Astrocyte (in vitro differentiated cells and primary cell): ENCODE measurements at places on chromosomes 16 and 17. TPM values are rescaled to one million over a fixed set of nuclear protein-coding genes. Genes with fewer than 3 reads are reported as not detected.

- H3K27ac ChIP-seq, result no peak overlapping the region
- DNase-seq, result no peak
- no peaks in the 10 kb centered on the region for H3K4me1 ChIP-seq
- no peak overlapping the region for H3K4me3 ChIP-seq
- H3K27me3 ChIP-seq, result no peaks in the 10 kb centered on the region
Observed at GRCh38 chr17:8712698-8713097, 31.9 kb downstream of the CCDC42 start.

DNA sequence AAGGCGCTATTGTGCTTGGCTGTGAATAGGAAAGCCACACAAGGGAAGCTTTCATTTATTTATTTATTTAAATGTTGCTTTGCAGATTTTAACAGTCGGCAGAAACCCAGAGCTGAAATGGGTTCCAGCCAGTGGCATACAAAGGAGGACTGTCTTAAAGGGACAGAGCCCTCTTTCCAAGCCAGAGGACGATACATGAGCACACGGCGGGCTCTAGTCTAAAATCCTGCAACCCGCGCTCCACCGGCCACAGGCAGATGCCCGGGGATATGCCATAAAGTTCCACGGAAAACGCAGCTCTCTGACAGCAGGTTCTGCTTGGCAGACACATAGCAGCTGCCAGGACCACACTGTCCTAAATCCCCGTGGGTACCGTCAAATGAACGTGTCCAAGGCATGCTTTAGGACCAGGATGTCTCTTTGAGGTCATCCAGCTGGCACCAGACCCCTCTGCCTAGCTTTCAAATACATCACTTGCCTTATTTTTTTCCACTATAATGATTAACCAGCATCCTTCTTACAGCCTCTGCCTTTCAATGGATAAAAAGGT is 64.6 kb downstream of the CYTH1 start:
- H3K4me3 ChIP-seq, result peak overlapping the region; percentile 58
- no peaks in the 10 kb centered on the region for H3K36me3 ChIP-seq
- H3K4me1 ChIP-seq, result peaks cover 15% of the 10 kb centered on the region
- H3K27ac ChIP-seq, result no peak overlapping the region
- DNase-seq, result peak; percentile 32

- peak; percentile 66 for DNase-seq
- H3K4me3 ChIP-seq, result no peak overlapping the region
- H3K27me3 ChIP-seq, result no peaks in the 10 kb centered on the region
- H3K4me1 ChIP-seq, result peaks cover 19% of the 10 kb centered on the region
- no peaks in the 10 kb centered on the region for H3K36me3 ChIP-seq
Observed at GRCh38 chr17:41792845-41793783, 6.6 kb upstream of the JUP start.

- H3K4me1 ChIP-seq, result no peaks in the 10 kb centered on the region
- H3K36me3 ChIP-seq, result no peaks in the 10 kb centered on the region
- no peak overlapping the region for H3K27ac ChIP-seq
- no peak overlapping the region for H3K4me3 ChIP-seq
- H3K27me3 ChIP-seq, result no peaks in the 10 kb centered on the region
Observed at GRCh38 chr17:55587608-55588139, 76.4 kb upstream of the SMIM36 start.

DNA sequence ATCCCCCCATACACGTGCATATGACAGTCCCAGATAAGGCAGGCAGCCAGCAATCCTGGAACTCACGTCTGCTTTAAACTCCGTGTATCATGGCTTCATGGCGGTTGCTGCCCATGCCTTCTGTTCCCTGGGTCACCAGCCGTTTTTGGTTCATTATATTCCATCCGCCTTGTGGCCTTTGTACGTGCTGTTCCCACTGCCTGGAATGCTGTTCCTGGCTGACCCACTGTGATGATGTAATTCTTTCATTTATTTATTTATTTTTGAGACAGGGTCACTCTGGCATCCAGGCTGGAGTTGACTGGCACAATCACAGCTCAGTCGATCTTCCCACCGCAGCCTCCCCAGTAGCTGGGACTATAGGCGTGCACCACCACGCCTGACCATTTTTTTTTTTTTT is 136.7 kb upstream of the GSE1 start:
- no peak for DNase-seq
- peaks cover 7% of the 10 kb centered on the region for H3K27me3 ChIP-seq
- no peak overlapping the region for H3K4me3 ChIP-seq
- H3K4me1 ChIP-seq, result no peaks in the 10 kb centered on the region
- no peak overlapping the region for H3K27ac ChIP-seq

DNA sequence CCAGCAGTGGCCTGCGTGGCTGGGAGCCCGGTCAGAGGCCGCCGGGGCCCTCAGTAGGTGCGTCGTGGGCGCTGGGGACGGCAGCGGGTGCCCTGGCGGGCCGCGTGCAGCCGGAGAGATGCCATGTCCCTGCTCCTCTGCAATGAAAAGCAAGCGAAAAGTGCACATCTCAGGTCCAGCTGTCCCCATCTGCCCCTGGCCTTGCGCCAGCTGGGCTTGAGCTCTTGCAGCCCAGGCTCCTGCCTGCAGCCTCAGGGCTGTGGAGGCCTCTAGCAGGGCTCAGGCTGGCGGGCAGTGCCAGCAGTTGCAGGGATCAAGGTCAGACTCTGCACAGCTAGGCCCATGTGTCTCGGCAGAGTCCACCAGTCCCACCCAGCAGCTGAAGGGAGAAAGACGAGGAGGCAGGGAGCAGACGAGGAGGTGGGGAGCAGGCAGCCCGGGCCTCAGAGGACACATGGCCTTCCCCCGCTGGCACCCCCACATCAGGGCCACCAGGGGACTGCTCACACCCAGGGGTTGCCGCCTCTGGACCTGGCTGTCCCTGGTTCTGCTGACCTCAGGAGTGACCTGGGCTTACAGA is 11.2 kb downstream of the SLC16A3 start:
- peaks cover 63% of the 10 kb centered on the region for H3K4me1 ChIP-seq
- DNase-seq, result no peak
- H3K27ac ChIP-seq, result no peak overlapping the region
- H3K36me3 ChIP-seq, result peaks cover 15% of the 10 kb centered on the region
- H3K4me3 ChIP-seq, result no peak overlapping the region
- no peaks in the 10 kb centered on the region for H3K27me3 ChIP-seq

- no peaks in the 10 kb centered on the region for H3K36me3 ChIP-seq
- no peak for DNase-seq
- H3K27ac ChIP-seq, result no peak overlapping the region
Observed at GRCh38 chr16:2195322-2196161, 863 bp downstream of the CASKIN1 start.

GRCh38 chr16:54649876-54650275 is 280.8 kb upstream of the IRX5 start:
- H3K4me3 ChIP-seq, result no peak overlapping the region
- no peak for DNase-seq
- H3K4me1 ChIP-seq, result peaks cover 7% of the 10 kb centered on the region

GRCh38 chr17:72671016-72671415 is 421.5 kb downstream of the SLC39A11 start:
- no peak overlapping the region for H3K27ac ChIP-seq
- no peaks in the 10 kb centered on the region for H3K36me3 ChIP-seq
- no peak overlapping the region for H3K4me3 ChIP-seq

DNA sequence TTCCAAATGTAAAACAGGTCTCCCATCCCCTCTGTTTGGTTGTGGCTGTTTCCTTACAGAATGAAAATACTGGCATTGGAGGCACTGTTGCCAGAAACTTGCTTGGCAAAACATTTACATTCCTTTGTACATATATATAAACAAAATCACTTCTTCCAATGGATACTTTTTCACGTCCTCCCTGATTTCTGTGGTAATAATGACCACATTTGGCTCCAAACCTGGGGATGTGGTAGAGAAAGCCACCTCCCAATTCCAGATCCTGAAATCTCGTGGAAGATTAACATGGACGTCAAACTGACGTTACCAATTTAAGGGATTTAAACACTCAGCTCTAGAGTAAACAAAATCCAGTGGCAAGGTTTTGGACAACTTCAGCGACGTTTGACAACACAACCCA is 370.8 kb upstream of the ZFHX3 start:
- H3K4me1 ChIP-seq, result no peaks in the 10 kb centered on the region
- H3K27ac ChIP-seq, result no peak overlapping the region
- no peak for DNase-seq
- H3K4me3 ChIP-seq, result no peak overlapping the region

DNA sequence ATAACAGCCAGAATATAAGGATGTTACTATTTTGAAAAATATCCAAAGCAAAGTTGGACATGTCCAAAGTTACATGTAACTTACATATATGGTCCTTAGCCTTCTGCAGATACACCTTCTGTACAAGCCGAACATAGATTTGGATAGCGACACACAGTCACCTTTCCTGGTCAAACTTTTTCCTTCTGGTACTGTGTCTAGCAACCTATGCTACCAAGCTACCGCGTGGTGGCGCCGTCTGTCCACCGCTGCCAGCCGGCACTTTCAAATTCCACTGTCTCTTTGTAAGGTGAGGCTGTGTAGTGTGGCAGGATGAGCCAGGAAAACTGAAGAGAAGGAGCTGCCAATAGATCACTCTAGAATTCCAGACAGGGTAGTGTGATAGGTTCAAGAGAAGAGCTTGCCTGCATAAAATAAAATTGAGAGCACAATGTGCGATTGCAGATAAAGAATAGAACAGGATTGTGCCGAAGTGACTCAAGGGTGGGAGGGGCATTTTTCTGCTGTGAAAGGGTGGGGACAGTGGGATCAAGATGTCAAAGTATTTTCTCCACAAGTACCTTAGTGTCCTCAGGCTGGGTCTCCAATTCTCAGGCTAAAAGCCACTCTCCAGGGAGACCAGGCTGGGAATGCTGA is 366.9 kb downstream of the SLC39A11 start:
- peaks cover 16% of the 10 kb centered on the region for H3K4me1 ChIP-seq
- H3K27me3 ChIP-seq, result no peaks in the 10 kb centered on the region
- H3K36me3 ChIP-seq, result no peaks in the 10 kb centered on the region
- no peak overlapping the region for H3K27ac ChIP-seq

GRCh38 chr16:70653406-70653805 is 7.0 kb downstream of the IL34 start:
- H3K27me3 ChIP-seq, result no peaks in the 10 kb centered on the region
- no peak for DNase-seq
- H3K36me3 ChIP-seq, result no peaks in the 10 kb centered on the region
- no peak overlapping the region for H3K27ac ChIP-seq

GRCh38 chr17:36946726-36947091 is 2.0 kb upstream of the AATF start:
- DNase-seq, result no peak
- H3K27me3 ChIP-seq, result peaks cover 65% of the 10 kb centered on the region
- no peak overlapping the region for H3K27ac ChIP-seq

- H3K27ac ChIP-seq, result peak overlapping the region; percentile 97
- H3K4me1 ChIP-seq, result peaks cover 62% of the 10 kb centered on the region
- H3K27me3 ChIP-seq, result no peaks in the 10 kb centered on the region
- peak; percentile 52 for DNase-seq
- no peaks in the 10 kb centered on the region for H3K36me3 ChIP-seq
- no peak overlapping the region for H3K4me3 ChIP-seq
Observed at GRCh38 chr16:85002099-85002541, 9.2 kb downstream of the ZDHHC7 start.

DNA sequence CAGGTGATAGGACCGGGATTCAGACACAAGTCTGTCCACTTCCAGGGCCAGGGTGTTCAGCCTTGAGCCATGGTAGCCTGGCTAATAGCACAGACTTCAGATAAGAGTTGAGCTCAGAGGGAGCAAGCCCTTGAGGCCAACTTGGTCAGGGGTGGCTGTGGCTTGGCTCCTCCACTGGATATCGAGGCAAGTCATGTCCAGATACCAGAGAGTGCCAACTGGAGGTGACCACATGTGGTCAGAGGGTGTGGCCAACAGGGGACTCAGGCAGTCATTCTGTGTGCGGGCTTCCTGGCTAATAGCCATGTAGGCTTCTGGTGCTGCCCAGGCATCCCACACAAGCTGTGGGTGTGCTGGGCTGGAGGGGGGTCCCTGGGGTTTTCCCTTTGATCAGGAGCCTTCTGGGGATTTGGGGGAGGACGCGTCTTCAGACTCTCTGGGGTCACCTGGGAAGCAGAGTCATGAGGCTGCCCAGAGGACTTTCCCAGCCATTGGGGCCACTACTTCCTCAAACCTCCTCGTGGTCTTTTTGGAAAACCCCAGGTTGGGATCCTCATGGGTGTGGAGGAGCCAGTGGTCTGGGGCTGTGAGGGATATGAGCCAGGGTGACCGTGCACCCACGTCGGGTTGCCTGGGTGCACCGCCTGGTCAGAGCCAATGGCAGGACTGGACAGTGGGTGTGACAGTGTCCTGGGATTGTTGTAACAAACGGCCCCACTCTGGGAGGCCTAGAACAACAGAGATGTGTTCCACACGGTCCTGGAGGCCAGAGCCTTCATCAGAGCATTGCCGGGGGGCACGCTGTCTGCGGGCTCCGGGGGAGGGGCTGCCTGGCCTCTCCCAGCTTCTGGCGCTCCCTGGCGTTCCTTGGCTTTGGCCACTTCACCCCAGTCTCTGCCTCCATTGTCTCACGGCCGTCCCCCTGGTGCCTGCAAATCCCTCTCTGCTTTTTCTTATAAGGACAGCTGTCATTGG is 25.0 kb downstream of the COX4I1 start:
- DNase-seq, result no peak
- H3K36me3 ChIP-seq, result no peaks in the 10 kb centered on the region
- H3K4me1 ChIP-seq, result no peaks in the 10 kb centered on the region
- no peak overlapping the region for H3K4me3 ChIP-seq
- no peak overlapping the region for H3K27ac ChIP-seq
- H3K27me3 ChIP-seq, result peaks cover 11% of the 10 kb centered on the region

GRCh38 chr17:48767263-48767774 is 38.8 kb upstream of the HOXB13 start:
- no peak for DNase-seq
- H3K36me3 ChIP-seq, result no peaks in the 10 kb centered on the region
- no peaks in the 10 kb centered on the region for H3K4me1 ChIP-seq
- H3K4me3 ChIP-seq, result no peak overlapping the region
- H3K27ac ChIP-seq, result no peak overlapping the region

DNA sequence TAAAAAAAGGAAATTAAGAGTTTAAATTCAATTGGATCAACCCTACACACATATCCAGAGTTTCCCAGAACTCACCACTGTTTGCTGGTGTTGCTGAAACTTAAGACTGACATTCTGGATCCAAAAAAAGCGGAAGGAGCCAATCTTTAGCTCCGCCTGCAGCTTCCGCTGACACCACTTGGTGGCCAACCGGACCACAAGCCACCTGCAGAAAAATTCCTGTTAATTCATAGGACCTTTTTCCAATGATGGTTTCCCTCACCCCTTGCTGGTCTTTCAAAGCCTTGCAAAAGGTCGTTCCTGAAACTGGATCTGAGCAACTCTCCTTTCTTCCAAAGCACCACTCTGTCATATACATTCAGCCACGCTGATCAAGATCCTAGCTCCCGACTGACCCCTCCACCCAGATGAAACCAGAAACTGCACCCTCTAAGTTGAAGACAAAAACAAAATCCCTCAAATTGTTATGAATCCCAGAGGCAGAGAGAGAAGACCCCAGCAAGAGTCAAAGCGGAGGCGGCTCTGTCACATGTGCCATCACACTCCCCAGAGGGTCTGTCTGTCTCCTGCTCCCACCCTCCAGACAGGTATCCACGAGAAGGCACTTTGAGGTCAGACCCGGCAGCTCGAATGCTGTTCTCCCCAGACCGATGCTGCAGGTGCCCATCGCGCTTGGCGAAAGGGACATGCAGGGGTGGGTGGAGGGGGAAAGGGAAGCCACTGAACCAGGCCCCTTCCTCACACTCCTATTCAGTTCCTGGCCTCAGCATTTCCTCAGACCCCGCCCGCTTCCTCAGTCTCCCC is 773 bp downstream of the BLTP2 start:
- no peak overlapping the region for H3K27ac ChIP-seq
- peaks cover 45% of the 10 kb centered on the region for H3K36me3 ChIP-seq
- H3K27me3 ChIP-seq, result no peaks in the 10 kb centered on the region
- DNase-seq, result peak; percentile 41
- H3K4me1 ChIP-seq, result peaks cover 12% of the 10 kb centered on the region

The DOC2A gene
- total RNA-seq, result 0.50 and 0.89 TPM in 2 replicates

The FA2H gene
- total RNA-seq, result 0.14 TPM in 1 of 2 replicates, not detected in the other

The RHBDF1 gene
- total RNA-seq, result 45.6 and 55.5 TPM in 2 replicates

The CCL11 gene
- total RNA-seq, result 0.26 TPM in 1 of 2 replicates, not detected in the other

The CEP295NL gene
- 1.3 and 1.6 TPM in 2 replicates for total RNA-seq

The FGF11 gene
- 22.4 and 30.7 TPM in 2 replicates for total RNA-seq

The TBC1D3H gene
- not detected in 2 replicates for total RNA-seq
